ENCODE measurements at places on chromosomes 7 and 10.

DNA sequence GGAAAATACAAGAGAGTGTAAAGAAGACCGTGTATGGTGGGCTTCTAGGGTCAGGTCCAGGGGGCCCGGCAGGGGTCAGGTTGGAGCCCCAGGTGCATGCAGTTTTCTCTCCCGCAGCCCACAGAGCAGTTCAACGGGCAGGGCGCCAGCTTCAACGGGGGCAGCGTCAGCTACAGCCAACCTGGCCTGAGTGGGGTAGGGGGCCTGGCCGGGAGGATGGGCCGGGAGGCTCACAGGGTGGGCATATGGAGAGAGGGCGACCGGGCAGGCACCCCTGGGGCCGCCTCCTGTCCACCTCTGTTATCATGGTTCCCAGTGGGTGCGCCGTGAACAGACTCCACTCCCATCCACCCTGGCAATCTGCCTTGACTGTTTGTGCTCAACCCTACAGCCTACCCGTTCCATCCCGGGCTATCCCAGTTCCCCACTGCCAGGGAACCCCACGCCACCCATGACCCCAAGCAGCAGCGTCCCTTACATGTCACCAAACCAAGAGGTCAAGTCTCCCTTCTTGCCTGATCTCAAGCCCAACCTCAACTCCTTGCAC lies 11.5 kb downstream of the ZMIZ2 start:
- DNase-seq: no peak

DNA sequence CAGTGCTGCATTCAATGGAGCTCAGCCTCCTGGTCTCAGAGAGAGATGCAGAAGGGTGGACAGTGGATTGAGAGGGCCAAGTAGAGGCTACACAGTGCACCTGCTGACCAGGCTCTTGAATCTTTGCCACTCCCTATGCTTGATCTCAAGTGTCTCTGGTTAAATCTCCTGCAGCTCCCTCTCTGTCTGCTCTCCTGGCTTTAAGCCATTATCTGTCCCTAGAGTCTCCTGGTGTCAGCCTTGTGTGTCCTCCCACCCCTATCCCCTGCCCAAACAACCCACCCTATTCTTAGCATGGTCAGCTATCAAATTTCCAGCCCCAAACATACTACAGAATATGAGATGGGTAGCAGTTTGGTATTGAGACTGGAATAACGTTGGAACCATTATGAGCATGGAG lies 479.3 kb upstream of the CELF2 start:
- DNase-seq: no peak

- DNase-seq: no peak
Observed at GRCh38 chr7:124940306-124940705, 10.7 kb upstream of the POT1 start.

- peak; percentile 48 for DNase-seq
Observed at GRCh38 chr7:35993676-35994606, 159.1 kb upstream of the EEPD1 start.

DNA sequence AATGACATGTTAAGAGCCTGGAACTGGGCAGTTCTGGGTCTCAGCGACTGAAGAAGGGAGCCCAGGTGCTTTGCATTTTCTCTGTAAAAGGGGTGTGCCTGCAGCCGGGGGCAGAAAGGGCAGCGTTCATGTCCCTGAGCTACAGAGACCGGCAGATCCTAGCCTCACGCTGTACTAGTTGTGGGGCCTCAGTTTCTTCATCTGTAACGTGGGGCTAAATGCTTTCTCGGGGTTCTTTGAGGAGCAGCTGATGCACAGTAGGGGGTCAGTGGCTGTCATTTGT lies 79.6 kb downstream of the NEURL1 start:
- no peak for DNase-seq

- no peak for DNase-seq
Observed at GRCh38 chr10:1094112-1095057, 38.2 kb downstream of the WDR37 start.

- DNase-seq: no peak
Observed at GRCh38 chr7:146074195-146074765, 42.3 kb upstream of the CNTNAP2 start.

DNA sequence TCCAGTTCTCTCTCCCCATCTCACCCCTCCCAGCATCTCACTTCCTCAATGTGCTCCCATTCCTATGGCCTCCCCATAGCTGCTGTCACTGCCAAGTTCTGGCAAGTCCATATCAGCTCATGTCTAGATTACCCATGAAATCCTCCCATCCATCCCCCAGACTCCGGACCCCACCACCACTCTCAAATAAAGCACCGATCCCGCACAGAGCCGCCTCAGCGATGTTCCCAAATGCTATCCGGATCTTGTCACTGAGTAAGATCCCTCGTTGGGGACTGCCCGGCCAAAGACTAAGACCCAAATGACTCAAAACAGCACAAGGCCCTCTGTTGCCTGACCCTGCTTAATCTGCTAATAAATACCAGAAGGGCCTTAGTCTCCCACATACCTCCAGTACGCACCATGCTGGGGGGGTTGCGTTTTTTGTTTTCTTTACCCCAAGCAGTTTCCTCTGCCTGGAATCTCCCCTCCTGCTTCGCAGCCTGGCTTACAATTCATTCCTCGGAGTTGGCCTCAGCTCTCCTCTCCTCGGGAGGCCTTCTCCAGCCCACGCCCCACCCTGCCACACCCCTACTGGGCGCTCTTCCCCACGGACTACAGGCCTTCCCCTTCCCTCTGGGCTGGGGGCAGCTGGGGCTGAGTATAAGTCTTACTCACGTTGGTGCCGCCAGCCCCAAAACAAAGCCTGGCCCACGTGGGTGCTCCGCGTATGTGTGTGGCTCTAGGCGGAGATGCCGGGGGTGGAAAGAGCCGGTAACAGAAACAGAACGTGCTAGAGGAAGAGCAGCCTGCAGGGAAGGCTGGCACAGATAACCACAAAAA lies 1.8 kb upstream of the DUSP5 start:
- DNase-seq: peak; percentile 95

- peak; percentile 54 for DNase-seq
Observed at GRCh38 chr7:11830582-11831155, 1.3 kb downstream of the THSD7A start.

DNA sequence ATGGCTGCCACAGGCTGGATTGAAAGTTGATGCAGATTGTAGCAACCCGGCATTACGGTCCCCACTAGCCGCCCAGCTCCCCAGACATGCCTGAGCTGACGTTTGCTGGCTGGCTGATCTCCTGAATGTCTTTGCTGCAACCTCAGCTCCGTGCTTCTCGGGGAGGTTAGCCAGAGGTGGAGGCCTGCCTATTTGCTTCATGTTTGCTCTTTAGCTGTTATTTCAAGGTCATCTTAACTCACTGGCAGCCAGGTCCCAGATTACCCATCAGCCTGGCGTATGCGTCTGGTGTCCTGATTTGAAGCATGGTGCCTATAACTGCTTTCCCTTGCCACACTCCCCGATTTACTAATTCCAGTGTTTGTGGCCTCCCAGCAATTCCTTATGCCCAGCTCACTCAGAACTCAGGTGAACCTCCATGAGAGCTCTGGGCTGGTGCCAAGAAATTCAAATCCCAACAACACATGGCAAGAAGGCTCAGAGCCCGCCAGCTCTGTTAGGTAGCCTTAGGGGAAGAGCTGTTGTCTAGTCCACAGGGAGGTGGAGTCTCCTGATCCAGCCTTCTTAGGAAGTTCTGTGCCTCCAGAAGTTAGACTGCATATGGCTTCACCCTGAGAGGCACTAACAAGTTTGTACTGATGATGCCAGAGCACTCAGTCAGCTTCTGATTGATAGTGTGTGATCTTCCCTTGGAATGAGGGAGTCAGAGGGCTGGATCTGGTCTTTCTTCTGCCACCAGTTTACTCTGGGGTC lies 69.7 kb upstream of the EXOC4 start:
- no peak for DNase-seq

All from fibroblast of skin of right biceps (primary cell).